Dermis blood vessel endothelial cell (primary cell): ENCODE measurements at places on chromosomes 7 and 10. TPM values are rescaled to one million over a fixed set of nuclear protein-coding genes. Genes with fewer than 3 reads are reported as not detected.
A peak's percentile ranks its signal among the peaks of the same experiment; 100 is the strongest.

GRCh38 chr7:71925663-71926062, 486.5 kb downstream of the CALN1 start:
- no peak for DNase-seq

DNA sequence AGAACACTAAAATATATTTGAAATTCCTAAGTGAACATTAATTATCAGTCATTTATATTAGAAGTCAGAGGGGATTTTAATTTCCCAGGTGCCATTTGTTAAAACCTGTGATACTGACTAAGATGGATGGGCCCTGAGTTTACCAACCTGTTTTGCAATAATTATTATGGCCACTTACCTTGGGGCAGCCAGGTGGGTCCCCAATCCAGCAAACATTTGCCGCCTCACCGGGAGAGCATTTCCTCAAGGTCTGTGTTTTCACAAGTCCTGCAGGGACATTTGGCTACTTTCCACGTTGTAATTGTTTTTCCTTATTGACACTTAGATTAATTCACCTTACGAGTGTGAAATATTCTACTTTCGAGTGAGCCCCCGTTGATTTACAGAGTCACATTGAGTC, 251.2 kb upstream of the PPP2R2D start:
- no peak for DNase-seq

GRCh38 chr10:96415891-96416554, 57.2 kb upstream of the OPALIN start:
- no peak for DNase-seq

DNA sequence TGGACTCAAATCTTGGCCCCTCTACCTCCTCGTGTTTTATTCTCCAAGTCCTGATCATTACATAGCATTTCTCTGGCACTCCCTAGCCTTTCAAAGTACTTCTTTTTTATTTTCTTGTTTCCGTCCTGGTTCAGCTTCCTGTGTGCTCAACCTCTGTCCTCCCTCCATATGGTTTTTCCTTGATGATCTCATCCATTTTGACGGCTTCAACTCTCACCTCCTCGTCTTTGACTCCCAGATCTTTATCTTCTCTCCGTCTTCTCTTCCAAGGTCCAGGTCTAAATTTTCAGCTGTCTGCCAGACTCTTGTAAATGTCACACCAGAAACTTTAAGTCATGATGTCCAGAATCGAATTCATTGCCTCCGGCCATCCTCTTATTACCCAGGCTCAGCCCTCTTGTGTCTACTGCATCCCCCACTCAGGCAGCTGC, 23.3 kb upstream of the GFRA1 start:
- no peak for DNase-seq

DNA sequence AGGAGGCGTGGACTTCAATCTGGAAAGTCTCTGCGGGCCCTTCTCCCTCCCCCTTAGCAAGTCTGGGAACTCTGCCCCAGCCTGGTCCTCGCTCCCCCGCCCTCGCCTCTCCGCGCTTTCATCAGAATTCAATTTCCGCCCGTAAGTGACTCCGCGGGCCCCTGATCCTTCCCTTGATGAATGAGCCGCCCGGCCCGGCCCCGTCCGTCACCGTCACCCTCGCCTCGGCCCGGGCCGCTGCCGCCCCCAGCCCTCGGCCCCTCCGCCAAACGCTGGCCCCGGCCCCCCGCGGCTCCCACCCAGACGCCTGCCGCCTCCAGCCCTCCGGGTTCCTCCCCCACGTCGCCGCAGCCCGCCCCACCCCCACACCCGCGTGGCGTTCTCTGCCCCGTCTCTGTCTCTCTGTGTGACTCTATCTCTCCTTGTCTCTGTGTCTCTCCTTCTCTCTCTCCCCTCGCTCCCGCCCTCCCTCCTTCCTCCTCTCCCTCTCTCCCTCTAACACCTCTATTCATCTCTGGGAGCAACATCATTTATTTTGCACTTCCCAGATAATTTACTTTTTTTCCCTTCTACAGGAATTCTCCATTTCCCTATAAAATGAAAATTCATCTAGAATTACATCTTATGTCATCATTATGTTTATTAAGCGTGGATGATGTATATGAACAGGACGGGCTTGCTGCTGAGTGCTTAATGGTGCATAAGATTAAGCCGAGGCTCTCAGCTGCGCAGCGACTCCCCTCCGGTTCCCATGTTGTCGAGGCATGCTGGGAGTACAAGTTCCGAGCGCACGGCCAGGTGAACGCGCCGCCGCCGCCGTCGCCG, 91.2 kb upstream of the PAX2 start:
- DNase-seq: no peak

GRCh38 chr10:4351723-4352413, 474.1 kb upstream of the AKR1E2 start:
- DNase-seq: peak; percentile 63

GRCh38 chr7:78399033-78399769, 600.6 kb downstream of the PHTF2 start:
- no peak for DNase-seq

- no peak for DNase-seq
Observed at GRCh38 chr10:120098232-120098930, 205.9 kb downstream of the SEC23IP start.

DNA sequence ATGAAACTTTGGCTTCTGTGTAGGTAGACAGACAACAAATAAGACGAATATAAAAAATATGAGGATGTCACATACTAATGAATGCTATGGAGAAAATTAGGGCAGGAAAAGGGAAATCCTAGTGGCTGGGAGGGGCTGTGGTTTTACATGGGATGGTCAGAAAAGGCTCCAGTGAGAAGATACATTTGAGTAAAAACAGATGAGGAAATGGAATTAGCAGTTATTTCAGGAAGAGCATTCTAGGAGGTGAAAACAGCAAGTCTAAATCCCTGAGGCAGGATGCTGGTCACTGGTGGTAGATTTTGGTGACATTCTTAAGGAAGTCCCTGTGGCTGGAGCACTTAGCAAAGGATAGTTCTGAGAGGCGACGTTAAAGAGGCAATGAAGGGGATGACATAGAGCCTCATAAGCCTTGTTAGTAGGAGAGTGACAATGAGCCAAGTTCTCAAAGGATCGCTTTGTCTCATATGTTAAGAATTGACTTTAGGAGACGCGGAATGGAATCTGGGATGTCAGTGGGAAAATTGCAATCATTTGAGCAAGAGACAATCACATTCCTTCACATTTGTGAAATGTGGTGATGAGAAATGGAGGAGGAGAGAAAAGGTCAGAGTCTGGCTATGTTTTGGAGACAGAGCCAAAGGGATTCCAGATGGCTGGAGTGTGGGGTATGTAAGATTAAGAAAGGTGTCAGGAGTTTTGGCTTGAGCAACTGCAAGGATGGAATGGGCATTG, 384.7 kb upstream of the FZD8 start:
- no peak for DNase-seq

The GNGT1 gene
- total RNA-seq: not detected in 2 replicates

The LIPK gene
- total RNA-seq: not detected in 2 replicates

The CRHR2 gene
- total RNA-seq: not detected in 2 replicates

The CDHR1 gene
- total RNA-seq: 0.68 and 2.3 TPM in 2 replicates
